ENCODE measurements at places on chromosomes 3 and 15.

DNA sequence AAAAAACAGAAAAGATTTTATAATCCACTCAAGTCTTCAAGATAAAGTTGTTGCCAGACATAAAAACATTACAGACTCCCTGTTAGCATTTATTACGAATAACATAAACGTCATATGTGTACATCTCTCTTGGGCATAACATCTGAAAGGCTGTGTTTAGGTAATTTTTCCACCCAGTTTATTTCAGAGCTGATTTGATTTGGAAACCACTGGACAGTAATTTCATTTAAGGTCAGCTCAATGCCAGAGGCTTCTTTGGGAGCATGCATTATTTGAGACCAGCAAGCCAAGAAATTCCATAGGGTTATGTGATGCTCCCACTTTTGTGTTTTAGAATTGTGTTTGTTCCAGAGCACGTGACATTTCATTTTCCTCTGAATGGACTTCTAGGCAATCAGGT, 196.0 kb downstream of the AKAP13 start:
- DNase-seq, result no peak

- no peak for DNase-seq
Observed at GRCh38 chr3:135944831-135945230, 20.7 kb upstream of the PPP2R3A start.

- no peak for DNase-seq
Observed at GRCh38 chr3:183122257-183122932, 23.1 kb upstream of the MCCC1 start.

GRCh38 chr3:135513106-135514059, 452.1 kb upstream of the PPP2R3A start:
- DNase-seq, result no peak

- no peak for DNase-seq
Observed at GRCh38 chr15:39128746-39129145, 452.1 kb upstream of the THBS1 start.

DNA sequence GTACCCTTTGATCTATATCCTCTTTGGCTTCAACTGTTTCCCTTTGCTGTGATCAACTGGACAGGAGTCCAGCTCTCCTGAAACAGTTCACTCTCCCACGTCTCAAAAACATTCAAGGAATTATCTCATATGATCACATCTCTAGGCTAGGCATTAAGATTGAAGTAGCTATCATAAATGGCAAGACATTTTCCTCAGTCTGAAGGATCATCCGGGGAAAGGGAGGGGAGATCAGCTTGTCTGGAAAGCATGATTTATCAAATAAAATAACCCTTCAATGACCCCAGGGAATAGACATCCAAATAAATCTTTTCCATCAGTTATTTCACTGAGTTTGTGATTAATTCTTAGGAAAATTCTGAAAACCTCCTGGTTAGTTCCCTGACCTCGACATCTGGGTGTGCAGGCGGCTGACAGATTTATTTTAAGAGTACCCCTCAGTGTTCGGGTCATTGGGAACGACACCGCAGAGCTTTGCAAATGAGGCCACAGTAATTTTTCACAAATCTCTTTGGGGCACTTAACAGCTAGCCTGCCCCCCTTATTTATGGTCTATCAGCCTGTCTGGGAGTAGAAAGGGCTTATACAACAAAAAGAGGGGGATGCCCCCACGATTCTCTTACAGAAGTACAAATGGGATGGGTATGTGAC, 65.8 kb downstream of the NSMCE3 start:
- no peak for DNase-seq

DNA sequence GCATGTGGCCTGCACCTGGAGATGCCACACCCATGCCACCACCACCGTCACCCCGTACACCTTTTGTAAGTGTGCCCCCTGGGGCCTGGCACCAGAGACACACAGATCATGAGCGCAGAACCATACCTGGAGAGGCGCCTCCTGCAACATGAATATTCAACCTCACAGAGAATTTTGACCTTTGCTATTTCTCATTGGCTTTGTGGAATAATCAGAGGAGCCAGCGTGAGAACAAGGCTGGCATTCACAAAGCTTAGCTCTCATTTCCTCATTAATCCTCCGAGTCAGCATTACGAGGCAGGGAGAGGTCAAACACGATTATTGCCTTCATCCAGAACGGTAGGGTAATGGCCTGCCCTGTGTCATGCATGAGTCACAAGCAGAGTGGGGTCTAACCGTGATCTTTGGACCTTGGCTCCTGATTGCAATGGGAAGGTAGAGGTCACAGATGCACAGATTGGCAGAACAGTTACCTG, 73.0 kb upstream of the POMGNT2 start:
- DNase-seq, result no peak

DNA sequence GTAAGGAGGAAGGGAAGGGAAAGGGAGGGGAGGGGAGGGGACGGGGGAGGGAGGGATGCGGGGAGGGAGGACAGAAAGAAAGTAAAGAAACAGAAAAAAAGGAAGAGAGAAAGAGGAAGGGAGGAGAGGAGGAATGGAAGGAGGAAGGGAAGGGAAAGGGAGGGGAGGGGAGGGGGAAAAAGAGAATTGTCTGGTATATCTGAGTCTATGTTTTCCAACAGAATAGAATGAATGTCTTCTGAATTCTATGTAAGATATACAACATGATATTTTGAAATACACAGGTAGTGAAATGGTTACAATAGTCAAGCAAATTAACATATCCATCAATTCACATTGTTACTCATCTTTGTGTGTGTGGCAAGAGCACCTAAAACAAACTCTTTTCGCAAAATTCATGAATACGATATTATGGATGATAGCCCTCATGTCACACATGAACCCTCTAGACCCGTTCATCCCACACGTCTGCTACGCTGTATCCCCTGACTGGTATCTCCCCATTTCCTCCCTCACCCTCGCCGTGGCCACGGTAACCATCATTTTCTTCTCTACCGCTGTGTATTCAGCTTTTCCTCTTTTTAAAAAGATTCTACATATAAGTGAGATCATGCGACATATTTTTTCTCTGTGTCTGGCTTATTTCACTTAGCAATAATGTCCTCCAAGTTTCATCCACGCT, 168.9 kb downstream of the XXYLT1 start:
- no peak for DNase-seq

GRCh38 chr3:44995142-44995770, 19.2 kb downstream of the EXOSC7 start:
- no peak for DNase-seq

DNA sequence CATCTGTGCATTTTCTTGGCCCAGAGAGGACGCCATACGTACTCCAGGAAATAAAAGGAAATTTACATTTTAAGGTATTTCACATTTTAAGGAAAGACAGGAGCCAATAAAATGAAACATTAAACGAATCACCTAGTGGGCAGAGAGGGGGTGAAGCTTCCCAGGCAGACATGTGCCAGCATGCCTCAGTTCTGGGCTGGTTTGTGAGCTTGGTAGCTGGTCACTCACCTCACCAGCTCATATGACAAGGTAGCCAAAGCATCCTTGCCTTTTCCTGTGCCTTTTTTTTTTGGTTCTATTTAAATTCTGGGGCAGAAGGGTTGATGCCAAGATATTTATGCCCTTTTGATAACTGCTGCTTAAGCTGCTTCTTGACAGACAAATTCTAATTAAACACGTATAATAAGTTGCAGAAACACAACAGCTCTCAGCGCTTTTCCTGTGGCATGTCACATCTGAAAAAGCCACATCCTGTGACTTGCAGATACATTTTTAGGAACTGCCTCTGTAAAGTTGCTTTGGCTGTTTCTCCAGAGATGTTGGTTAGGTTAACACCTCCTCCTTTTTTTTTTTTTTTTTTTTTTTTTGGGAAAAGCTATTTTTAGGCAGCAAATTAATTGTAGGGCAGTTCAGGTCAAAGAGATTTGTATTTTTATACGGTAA, 218.6 kb downstream of the PDCD6IP start:
- DNase-seq, result no peak

DNA sequence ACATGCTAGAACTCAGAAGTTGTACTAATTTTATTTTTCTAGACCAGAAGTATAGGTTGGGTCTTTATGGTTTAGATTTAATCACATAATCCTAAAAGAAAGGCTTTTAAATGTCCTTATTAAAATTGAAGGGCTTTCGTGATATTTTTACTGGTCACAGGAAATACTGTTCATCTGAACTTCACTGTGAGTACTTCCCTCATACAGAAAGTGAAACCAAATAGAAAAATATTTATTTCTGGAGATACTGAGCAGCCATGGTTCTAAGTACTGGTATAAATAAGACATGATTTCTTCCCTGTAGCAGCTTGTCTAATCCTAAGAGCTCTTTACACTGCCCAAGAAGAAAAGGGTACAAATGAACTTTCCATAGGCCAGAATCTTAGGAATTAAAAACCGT, 2.0 kb downstream of the SNRK start:
- no peak for DNase-seq

- DNase-seq, result no peak
Observed at GRCh38 chr15:89652131-89652530, 3.1 kb downstream of the KIF7 start.

DNA sequence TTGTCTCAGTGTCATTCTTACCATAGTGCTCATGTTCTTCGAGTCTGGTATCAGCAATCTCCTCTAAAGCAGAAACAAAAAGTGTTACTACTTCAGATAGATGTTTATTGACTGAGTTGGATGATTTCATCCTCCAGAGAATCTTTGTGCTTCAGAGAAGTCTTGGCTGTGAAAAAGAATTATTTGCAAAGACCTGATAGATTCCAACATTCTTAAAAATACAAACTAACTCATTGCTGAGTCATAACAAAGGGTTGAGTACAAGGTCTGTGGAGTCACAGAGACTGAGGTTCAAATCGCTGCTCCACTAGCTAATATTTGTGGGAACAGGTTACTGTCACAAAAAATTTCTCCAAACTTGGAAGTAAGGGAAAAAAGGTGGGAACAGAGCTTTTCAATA, 9.0 kb upstream of the STRIT1 start:
- DNase-seq, result no peak

DNA sequence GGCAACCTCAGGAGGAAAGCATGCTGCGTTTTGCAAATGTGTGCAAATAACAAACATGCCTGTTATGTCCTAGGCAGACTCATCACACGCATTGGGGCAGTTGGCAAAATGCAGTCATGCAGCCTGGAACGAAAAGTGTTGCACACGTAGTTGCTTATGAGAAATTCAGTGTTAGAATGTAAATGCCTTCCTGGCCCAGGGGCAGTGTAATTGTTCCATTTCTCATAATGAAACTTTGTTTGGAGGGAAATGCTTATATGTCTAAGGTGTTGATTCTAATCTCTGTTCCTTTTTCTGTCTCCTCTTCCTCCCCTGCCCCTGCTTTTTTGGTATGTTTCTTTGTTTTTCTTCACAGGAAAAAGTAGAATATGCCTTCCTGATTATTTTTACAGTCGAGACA, 156.0 kb downstream of the CACNA1D start:
- no peak for DNase-seq

GRCh38 chr3:130992344-130992743, 34.3 kb downstream of the ASTE1 start:
- no peak for DNase-seq

DNA sequence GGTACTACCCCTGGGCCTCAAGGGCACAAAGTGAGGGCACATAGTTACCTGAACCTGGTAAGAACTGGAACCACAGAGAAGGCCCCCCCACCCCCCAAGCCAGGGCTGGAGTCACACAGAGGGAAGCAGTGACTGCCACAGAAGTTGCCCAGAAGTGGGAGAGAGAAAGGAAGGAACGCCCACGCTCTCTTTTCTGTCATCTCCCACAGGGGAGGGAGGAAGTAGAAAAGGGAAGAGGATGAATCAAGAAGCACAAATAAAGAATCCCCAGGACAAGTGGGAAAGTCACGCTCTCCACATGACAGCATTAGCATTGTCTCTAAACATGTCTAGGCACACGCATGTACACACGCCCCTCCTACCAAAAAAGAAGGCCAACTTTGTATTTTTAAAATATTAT, 114.7 kb upstream of the FRMD4B start:
- DNase-seq, result no peak

- DNase-seq, result no peak
Observed at GRCh38 chr3:183028416-183028815, 48.1 kb upstream of the DCUN1D1 start.

DNA sequence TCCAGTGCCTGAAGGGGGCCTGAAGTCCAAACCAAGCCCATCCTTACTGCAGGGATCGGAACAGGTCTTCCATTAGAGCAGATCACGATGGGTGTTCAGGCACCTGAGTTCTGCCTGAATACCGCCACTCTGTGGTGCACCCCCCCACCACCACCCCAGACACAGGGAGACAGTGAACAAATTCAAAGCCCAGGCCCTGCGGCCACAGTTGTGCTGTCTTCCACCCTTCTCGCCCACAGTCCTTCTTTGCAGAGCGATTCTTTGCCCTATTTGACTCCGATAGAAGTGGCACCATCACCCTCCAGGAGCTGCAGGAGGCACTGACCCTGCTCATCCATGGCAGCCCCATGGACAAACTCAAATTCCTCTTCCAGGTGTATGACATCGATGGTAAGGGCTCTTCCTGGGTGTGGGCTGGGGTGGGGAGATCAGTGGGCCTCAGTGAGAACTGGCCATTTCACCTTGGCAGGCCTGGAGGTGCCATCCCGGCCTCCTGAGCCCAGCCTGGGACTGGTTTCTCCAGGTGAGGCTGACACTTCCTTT, 13.6 kb downstream of the NOX5 start:
- DNase-seq, result no peak

DNA sequence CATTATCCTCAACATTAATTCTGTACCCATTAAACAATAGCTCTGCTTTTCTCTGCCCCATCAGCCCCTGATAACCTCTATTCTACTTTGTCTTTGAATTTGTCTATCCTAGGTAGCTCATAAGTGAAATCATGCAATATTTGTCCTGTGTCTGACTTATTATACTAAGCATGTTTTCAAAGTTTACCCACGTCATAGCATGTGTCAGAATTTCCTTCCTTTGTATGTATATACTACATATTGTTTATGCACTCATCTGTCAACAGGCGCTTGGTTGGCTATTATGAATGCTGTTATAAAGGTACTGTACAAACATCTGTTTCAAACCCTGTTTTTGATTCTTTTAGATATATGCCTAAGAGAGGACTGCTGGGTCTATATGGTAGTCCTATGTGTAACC, 18.2 kb downstream of the CSNK1G1 start:
- no peak for DNase-seq

- DNase-seq, result no peak
Observed at GRCh38 chr3:126706631-126707030, 2.6 kb downstream of the CHCHD6 start.

- no peak for DNase-seq
Observed at GRCh38 chr3:46908294-46908985, 30.9 kb downstream of the PTH1R start.

GRCh38 chr15:48963524-48964113, at the start of gene SHC4:
Gene SHC4 (minus strand): TSS chr15:48963919. CDS start chr15:48963015, 904 bp downstream.
- DNase-seq, result no peak

GRCh38 chr3:100988080-100988479, 5.1 kb downstream of the ABI3BP start:
- DNase-seq, result no peak

- DNase-seq, result no peak
Observed at GRCh38 chr15:91863621-91864255, 10.2 kb downstream of the SLCO3A1 start.

DNA sequence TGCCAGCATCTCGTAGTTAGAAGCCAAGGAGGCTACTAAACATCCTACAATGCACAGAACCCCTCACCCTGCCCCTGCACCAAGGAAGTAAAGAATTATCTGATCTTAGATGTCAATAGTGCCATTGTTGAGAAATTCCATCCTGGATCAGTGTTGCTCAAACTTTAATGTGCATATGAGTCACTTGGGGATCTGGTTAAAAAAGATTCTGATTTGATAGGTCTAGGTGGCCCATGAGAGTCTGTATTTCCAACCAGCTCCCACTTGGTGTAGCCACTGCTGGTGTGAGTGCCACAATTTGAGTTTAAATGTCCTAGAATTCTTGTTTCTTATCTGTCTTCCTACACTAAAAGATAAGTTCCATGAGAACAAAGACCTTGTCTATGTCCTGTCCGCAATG, 43.7 kb downstream of the TMEM45A start:
- DNase-seq, result no peak

- DNase-seq, result no peak
Observed at GRCh38 chr3:41320953-41321641, 121.8 kb downstream of the CTNNB1 start.

All from T follicular helper cell (primary cell).